ENCODE measurements at places on chromosomes 7 and 10. TPM values are rescaled to one million over a fixed set of nuclear protein-coding genes. Genes with fewer than 3 reads are reported as not detected.

- peak; percentile 65 for DNase-seq
Observed at GRCh38 chr7:43758029-43758821, at the start of gene BLVRA. Gene BLVRA, plus strand, starts transcription at chr7:43758680. Its CDS starts 12,479 bp downstream, at chr7:43771159.

DNA sequence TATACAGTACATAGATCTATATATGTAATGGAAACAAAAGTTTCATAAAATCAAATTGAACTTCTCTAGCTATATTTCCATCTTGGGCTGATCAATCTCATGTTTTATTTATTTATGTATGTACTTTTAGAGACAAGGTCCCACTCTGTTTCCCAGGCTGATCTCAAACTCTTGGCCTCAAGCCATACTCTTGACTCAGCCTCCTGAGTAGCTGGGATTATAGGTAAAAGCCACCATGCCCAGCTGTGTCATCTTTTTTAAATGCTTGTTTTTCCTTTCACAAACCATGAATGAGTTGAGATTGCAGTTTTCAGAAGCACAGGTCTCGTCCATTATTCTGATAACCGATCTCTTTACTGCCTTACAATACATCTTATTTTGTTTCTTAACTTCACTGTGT, 400.9 kb downstream of the KCNMA1 start:
- DNase-seq: no peak

DNA sequence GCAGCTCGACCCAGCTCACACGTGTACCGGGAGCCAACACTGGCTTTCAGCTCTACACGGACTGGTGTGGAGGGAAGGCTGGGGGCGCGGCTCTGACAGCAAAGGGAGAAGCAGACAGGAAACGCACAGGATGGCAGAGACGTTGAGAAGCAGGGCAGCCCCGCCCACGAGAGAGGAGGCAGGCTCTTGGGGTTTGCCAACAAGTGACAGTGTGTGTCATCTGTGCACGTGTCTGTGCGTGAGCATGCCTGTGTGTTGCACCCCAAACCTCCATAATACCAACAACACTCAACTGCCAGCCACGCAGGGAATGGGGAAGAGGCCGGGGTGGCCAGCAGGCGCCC, 64.4 kb upstream of the PDGFA start:
- no peak for DNase-seq

Gene FAM237B
- total RNA-seq: not detected

DNA sequence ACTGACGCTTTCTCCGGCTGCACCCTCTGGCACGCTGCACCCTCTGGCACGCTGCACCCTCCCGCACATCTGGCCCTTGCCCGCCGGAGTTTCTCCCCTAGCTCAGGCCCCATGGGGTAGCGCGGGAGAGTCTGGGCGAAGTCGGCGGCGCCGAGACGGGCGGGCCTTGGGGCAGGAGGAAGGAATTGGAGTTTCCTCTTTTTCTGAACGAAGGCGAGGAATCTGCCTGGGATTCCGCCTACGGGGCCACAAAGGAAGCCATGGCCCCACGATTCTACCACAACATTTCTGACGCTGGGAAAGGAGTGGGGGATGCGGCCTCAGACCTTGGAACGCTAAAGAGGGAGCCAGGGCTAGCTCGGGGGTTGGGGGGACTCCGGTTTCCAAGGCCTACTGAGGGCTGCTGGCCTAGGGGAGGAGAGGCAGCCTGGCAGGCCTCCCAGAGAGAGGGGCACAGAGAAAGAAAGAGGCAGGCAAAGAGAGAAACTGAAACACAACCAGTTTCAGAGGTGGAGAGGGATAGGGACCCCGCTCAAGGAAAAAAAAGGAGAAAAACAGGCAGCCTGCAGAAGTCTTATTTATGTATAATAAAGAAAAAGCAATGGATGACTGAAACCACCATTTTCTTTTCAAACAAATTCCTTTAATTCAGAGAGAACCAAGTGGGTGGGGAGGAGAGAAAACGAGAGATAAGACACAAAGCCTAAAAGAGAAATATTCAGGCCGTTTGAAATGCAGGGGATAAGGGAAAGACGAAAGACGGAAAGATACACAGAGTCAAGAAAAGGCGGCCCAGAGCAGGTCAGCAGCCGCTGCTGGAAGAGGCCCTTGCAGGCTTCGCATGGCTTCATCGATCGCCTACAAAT, 4.3 kb downstream of the TLX1 start:
- no peak for DNase-seq

DNA sequence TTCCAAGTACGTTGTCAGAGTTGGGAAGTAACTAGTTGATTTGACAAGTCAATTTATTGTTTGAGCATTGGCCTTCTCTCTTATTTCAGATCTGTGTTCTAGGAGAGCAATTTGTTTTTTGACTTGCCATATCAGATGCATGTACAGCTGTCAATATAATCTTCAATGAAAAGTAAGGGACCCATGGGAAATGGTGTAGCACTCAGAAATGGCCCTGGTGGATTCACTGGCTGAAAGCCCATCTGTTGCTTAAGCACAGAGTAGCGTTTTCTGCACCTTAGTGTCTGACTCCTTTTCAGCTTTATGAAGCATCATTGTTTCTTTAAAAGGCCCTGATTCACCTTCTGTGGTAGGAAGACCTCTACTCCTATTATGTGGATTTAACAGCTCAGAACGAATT, 10.2 kb downstream of the GARS1 start:
- DNase-seq: no peak

Gene LLCFC1
- total RNA-seq: not detected
